Substantia nigra (tissue), 51 donors: ENCODE measurements at places on chromosomes 2 and 18.

DNA sequence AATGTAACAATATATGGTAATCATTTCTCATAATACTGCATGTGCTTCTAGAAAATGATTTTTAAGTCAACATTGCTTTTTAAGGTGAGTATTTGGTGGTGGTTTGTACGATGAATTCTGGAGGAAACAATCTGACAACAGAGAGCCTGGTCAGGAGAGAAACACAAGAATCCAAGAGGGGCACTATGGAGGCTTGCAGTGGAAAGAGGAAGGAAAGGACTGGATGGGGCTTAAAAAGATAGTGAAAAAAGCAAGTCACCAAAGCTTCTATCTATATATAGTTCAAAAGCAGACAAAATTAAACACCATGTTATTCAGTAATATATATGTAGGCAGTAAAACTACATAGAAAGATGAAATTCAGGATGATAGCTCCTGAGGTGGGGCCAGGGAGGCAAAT is 109.4 kb upstream of the SERTAD2 start:
- no peak for DNase-seq

GRCh38 chr2:157061799-157062198 is 195.7 kb upstream of the GALNT5 start:
- DNase-seq: no peak

- no peak for DNase-seq
Measured at GRCh38 chr2:221443645-221444044, 128.5 kb downstream of the EPHA4 start.

GRCh38 chr2:222884805-222885424 is 24.1 kb downstream of the ACSL3 start:
- DNase-seq: no peak

- no peak for DNase-seq
Measured at GRCh38 chr18:48858676-48859075, 92.1 kb downstream of the SMAD7 start.

GRCh38 chr2:237511433-237511832 is 24.4 kb downstream of the MLPH start:
- no peak for DNase-seq

DNA sequence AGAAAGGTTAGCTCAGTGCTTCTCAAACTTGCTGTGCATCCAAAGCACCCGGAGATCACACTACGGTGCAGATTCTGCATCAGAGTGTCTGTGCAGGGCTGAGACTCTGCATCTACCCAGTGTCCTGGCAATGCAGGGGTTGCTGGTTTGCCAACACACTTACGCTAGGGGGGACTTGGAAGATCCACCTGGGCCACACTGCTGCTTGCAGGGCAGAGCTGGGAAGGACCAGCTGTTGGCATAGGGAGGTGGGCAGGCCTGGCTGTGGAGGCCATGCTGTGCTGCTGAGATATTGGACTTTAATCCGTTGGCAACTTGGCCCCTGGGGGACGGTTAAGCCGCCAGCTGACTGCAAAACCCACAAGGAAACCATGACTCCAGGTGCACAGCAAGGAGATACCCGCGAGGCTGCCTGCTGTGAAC is 397.6 kb upstream of the HS6ST1 start:
- no peak for DNase-seq

GRCh38 chr2:36466135-36466534 is 110.6 kb downstream of the CRIM1 start:
- no peak for DNase-seq
